ENCODE measurements at places on chromosomes 1 and 21. TPM values are rescaled to one million over a fixed set of nuclear protein-coding genes. Genes with fewer than 3 reads are reported as not detected.

DNA sequence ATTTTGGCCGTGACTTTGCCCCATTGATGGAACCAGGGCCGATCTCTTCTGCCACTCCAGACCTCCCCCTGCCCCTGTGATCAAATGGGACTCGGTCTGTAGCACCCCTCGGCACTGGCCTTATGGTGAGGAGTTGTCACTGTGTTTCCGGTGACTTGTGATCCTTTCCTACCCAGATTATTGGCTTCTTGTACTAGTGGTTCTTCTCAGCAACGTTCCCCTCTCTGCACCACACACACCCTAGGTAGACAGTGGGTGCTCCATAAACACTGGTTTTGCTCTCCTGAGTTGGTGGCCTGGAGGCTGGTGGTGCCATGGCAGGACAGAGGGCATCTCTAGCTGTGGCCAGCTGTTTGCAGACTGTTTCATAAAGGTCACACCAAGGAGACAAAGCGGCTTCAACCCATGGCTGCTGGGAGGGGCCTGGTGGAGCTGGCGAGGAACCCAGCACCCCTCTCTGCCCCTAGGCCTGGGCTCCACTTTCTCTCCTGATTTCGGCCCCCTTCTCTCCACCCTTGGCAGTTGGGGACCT, 50.7 kb downstream of the DHRS3 start:
- DNase-seq: no peak
- H3K4me3 ChIP-seq: no peak overlapping the region
- no peaks in the 10 kb centered on the region for H3K27me3 ChIP-seq
- H3K27ac ChIP-seq: no peak overlapping the region
- 0 out of 2 replicates have a peak, but pooled peaks cover 2% of the 10 kb centered on the region for H3K36me3 ChIP-seq
- no peaks in the 10 kb centered on the region for H3K4me1 ChIP-seq

GRCh38 chr1:7046891-7047290, 261.6 kb downstream of the CAMTA1 start:
- no peak for DNase-seq
- H3K27ac ChIP-seq: no peak overlapping the region
- no peaks in the 10 kb centered on the region for H3K4me1 ChIP-seq
- H3K36me3 ChIP-seq: no peaks in the 10 kb centered on the region
- no peaks in the 10 kb centered on the region for H3K27me3 ChIP-seq

DNA sequence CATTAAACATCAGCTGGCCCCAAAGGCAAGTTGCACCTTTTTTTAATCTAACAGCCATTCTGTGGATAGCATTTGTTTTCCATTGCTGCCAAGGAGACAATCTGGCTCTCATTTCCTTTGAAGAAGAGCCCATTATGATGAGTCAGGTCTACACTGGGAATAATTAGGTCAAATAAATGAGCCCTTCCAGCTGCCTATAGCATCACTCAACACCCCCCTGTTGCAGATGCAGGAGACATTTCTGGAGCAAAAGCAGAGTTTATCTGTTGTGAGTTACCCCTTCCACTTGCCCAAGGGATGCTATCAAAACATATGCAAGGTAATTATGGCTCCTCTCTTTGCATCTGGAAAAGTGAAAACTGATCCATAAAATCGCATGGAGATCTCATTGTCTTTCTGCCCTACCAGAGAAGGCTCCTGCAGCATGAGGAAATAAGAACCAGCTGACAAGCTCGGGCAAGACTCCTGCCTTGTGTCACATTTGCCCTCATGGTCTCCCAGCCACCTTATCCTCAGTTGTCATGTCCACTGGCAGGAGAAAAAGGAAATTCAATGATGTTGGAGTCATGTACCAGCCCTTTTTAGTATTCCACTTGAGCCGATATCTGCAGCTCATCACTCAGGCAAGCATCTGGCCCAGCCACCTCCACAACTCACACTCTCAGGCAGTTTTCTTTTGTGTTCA, 135.9 kb downstream of the SLC30A10 start:
- no peak for DNase-seq
- no peak overlapping the region for H3K4me3 ChIP-seq
- no peaks in the 10 kb centered on the region for H3K27me3 ChIP-seq
- no peaks in the 10 kb centered on the region for H3K36me3 ChIP-seq

DNA sequence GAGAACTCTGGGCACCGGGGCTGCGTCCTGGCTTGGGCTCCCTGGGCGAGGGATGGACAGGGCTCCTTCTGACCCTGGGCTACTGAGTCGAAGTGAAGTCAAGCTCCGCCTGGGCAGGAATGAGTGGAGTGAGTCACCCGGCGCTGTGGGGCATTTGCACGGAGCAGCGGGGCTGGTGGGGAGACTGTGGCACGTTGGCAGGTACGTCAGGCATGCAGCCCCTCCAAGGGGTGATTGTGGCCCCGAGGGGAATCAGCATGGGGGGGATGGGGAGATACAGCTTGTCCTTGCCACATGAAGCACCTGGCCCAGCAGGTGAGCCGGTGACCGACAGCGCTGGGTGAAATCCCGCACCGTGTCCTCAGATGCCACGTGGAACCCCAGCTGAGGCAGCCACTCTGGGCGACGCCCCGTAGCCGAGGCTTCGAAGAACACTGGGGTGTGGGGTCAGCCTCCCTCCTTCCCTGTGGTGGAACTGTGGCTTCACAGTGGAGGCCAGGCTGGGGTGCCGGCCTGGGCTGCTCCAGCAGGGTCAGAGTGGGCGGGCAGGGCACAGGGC, 62.3 kb downstream of the COL18A1 start:
- no peaks in the 10 kb centered on the region for H3K27me3 ChIP-seq
- no peak for DNase-seq
- no peak overlapping the region for H3K27ac ChIP-seq
- H3K4me1 ChIP-seq: peaks cover 41% of the 10 kb centered on the region
- H3K36me3 ChIP-seq: peaks cover 2% of the 10 kb centered on the region

Gene G0S2
- 45.7 TPM for total RNA-seq

Gene NUDT4B
- 0.70 TPM for total RNA-seq
